AG04450 (cell line): ENCODE measurements at places on chromosomes 1 and 21.
A peak's percentile ranks its signal among the peaks of the same experiment; 100 is the strongest.

DNA sequence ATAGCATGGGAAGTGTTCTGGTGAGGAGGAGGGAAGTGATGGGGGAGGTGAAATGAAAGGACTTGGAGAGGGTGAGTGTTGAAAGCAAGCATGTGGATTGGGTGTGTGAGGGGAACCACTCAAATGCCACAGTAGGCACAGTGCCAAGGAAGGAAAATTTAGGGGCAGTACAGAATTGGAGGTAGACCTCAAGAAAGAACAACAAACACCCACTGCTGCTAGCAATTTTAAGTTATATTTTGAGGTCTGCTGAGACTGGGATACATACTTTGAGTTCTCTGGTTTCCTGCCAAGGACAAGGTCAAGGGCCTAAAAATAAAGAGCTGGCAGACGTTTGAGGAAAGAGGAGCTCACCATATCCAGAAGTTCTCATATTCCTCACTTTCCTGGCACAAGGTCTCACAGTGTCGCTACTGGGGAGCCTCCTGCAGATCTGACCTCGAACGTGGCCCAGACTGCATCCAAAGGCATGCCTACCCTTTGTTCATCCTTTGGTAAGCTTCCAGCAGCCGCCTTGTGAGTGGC, 104.0 kb downstream of the BRINP2 start:
- no peak for DNase-seq

- DNase-seq, result no peak
Observed at GRCh38 chr1:149997585-149998262, 12.8 kb downstream of the OTUD7B start.

DNA sequence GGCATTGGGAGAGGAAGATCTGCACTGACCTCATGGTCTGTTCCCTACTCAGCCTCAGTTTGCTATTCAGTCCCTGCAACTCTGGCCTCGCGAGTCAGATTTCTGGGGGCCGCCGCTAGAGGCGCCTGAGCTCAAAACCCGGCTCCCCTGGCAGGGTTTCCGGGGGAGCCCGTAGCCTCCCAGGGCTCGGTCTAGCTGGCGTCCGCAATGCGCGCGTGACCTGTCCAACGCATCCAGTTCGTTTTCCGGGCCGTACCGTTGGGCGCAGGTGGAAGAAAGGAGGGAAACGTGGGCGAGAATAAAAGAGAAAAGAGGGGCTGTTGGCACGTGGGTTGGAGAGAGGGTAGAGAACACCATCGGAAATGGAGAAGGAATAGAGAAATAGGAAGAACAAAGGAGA, at the start of gene ADAM30:
Gene ADAM30 (minus strand): TSS at position 213 of the 400 bp plus-strand sequence. CDS start 179 bp downstream, at position 34.
- no peak for DNase-seq

GRCh38 chr1:201089596-201089995, 22.6 kb downstream of the CACNA1S start:
- no peak for DNase-seq

DNA sequence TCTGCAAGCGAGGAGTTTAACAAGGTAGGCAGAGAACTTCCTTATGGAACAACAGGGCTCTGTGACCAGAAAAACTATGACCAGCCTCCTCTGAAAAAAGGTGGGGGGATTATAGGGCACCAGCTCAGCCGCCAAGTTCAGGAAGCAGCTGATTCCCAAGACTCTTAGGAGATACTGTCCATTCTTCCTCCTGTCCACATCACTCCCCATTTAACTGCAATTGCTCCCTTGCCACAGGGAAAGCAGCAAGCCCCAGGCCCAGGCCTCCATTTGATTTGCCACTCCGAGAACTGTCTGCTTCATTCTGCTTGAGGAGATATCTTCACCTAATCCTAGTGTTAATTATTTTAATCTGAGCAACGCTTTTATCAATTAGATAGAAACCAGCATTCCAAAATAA, 254.3 kb downstream of the ZNF648 start:
- no peak for DNase-seq

GRCh38 chr1:164644774-164645644, 86.0 kb downstream of the PBX1 start:
- peak; percentile 37 for DNase-seq

DNA sequence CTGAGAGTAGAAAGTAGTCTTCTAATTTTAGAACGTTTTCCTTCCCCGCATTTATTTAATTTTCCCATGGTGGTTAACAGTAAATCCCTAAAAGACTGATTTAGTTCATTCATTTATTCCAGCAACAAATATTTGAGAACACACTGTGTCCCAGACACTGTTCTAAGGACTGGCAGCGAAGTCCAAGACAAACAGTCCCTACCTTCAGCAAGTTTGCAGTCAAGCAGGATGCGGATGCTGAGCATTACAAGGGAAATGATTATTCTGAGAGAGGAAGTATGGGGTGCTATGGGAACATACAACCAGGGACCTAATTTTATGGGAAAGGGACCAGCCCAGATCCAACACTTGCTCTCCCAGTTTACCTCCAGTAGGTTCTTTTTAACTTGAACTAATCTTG, 1.2 kb upstream of the C1orf74 start:
- DNase-seq, result no peak

GRCh38 chr1:213250041-213250440, 199.0 kb downstream of the RPS6KC1 start:
- DNase-seq, result no peak

- peak; percentile 37 for DNase-seq
Observed at GRCh38 chr1:16396591-16396990, 29.5 kb downstream of the SZRD1 start.

GRCh38 chr1:114323959-114324661, 170.4 kb upstream of the SYT6 start:
- no peak for DNase-seq

- no peak for DNase-seq
Observed at GRCh38 chr1:232576537-232576936, 53.4 kb downstream of the SIPA1L2 start.

DNA sequence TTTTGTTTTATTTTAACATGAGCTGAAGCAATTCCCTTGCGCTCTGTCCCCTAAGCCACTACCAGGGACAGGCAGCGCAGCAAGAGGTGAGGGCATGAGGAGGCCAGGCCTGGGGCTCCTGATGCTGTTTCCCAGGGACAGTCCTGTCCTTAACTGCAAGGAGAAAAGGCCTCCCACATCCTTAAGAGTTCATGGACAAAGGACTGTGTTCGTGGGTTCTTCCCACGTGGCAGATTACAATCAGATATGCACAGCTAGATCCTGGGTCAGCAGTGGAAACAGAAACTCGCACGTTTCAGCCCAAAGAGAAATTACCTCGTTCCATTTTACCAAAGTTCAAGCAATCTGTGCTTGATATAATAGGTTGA, 85.8 kb downstream of the MIS18A start:
- DNase-seq, result no peak

DNA sequence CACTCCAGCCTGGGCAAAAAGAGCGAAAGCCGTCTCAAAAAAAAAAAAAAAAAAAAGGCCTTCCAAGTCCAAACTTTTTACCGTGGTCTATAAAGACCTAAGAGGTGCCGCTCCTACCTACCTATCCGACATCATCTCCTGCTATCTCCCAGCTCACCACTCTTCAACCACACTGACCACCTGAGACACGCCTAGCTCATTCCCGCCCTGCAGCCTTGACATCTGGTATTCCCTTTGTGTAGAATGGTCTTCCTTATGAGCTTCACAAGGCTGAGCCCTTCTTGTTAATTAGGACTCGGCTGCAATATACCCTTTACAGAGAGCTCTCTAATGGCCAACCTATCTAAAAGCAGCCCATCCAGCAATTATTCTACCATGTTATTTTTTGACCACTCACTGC, 680 bp downstream of the MAGOH start:
- no peak for DNase-seq

DNA sequence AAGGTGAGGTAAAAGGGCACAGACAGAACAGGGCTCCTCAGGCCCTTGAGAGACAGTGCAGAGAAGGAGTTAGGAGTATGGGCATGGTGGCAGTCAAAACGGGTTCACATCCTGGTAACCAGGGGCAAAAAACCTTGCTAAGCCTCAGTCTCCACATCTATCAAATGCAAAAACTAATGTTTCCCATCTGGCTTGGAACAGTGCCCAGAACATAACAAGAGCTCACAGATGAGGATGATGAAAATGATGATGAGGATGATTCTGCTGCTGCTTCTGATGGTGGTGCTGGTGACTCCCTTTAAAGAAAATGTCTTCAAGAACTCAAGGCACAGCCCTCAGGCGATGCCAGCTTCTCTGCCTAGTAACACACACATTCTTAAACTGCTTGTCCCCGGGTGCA, 24.1 kb downstream of the HHIPL2 start:
- no peak for DNase-seq

GRCh38 chr1:93675271-93675670, 6.4 kb downstream of the BCAR3 start:
- DNase-seq, result no peak

DNA sequence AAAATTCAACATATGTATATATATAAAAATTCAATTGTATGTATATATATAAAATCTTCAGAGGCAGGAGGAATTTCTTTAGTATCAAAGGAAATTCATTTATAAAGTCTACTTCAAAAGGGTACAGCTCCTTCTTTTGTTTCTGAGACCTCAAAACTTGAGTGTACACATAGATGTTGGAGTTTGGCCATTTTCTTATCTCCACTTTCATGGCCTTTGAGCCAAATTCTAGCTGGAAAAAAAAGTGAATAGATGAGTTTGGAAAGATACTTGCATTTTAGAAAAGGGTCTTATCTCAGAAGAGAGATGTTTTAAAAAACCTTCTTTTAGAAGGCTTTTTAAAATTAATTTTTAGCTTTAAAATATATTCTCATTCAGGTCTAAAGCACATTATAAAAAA, 103.2 kb downstream of the ATF6 start:
- no peak for DNase-seq

DNA sequence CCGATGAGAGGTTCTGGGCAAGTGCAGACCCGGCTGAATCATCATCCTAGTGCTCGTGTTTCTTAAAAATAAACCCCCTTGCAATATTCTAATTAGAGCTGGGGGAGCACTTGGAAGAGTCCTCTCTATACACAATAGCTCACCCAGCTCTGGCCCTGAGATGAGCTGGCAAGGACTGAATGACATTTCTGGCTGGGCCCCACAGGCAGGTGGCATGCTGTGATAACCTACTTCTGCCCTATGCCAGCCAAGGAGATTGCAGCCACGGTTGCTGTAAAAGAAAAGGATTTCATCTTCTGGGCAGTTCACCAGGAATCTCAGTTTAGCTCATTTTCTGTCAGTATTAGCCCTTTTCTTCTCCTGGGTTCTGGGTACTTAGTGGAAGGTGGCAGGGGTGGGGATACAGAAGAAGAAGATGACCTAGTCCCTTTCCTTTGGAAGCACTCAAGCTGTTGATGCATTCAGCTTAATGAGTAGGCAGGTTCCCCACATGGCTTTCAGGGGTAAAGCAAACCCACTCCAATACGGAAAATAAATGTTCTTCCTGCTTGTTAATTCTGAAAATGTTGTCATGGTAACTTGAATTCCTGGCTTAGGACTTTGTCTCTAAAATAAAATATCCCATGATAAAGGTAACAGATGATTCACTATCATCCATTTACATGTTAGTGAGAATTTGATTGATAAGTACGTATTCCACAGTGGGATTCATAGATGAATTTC, 32.2 kb downstream of the VASH2 start:
- DNase-seq, result no peak

DNA sequence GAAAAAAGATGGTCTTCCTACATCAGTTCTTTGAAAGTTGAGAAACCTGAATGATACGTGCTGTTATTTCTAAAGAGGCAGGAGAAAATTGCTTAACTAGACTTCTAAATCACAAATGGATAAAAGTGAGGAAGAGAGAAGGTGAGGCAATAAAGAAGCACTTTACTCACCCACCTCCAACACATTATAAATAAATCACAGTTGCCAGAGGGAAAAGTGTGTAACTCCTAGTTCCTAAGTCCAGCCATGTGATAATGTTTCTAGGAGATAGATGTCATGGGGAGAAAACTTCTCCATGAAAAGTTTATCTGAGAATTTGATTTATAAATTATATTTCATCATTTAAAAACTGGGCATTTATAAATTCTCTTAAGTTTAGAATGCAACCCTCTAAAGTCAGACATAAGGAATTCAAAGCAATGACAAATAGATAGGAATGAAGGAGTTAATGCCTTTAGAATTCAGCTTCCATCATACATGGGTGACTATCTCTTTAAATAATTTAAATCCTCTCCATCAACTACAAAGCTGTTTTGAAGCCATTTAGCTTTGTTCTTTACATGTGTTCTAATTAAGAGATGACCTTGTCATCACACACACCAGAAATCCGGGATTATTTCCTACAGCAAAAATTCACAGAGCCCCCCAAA, 60.0 kb downstream of the NRIP1 start:
- DNase-seq, result no peak

DNA sequence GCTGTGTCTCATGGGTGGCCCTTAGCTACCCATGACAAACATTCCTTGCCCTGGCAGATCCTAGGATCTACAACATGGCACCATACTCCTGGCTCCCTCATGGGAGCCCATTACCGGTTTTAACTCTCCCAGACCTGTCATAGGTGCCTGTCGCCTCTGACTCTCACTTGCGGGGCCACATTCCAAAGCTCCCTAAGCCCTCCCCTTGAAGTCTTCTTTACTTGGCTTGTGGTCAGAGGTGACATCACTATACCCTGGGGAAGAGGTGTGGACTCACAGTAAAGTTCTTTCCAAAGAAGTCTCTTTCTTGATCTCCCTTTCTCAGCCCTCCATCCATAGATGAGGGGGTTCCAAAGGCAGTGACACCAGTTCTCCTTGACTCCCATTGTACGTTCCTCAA, 5.4 kb upstream of the SLAMF9 start:
- DNase-seq, result no peak

DNA sequence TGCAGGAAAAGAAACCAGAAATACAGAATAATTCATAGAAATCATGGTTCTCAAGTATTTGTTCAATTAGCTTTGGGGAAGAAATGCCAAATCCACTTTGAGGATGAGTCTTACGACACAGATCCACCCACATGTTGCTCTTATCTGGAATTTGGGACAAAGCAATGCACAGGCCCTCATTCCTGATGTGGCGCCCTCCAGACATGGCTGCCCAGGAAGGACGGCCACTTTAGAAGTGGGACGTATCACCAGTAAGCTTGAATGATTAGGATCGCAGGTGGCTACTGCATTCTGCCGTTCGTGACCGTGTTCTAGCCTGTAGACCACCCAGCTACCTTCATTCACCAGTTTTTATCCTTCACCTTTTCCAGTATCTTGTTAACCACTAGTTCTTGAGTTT, 20.1 kb upstream of the NCMAP start:
- no peak for DNase-seq

DNA sequence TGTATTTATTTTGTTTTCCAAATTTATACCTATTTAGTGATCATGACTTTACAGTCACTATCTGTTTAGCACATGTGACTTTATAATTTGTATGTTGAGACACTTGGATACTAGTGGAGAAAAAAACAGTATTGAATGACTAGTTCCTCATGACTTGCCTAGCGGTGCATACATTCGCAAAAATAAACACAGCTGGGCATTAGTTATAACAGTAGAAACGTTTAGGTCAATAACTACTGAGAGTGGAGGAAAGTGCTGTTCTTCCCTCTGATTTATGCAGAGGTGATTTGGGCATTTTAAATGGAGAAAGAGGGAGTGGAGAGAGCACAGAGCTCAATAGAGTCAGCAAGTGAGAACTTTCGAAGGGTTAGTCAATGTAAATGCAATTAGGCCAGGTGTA, 1679.0 kb upstream of the B3GALT2 start:
- DNase-seq, result peak; percentile 11
